ENCODE measurements at places on chromosomes 11 and 22. TPM values are rescaled to one million over a fixed set of nuclear protein-coding genes. Genes with fewer than 3 reads are reported as not detected.

The ENTHD1 gene
- 0.11 TPM for total RNA-seq

The TSPAN32 gene
- total RNA-seq = 4.6 TPM

The OMP gene
- not detected for total RNA-seq

The OTUB1 gene
- total RNA-seq = 107 TPM

The SLC43A3 gene
- 189 TPM for total RNA-seq

GRCh38 chr22:19957445-19957844 is 15.8 kb upstream of the TXNRD2 start:
- no peaks in the 10 kb centered on the region for H3K36me3 ChIP-seq
- H3K4me1 ChIP-seq = peaks cover 16% of the 10 kb centered on the region
- no peak overlapping the region for H3K27ac ChIP-seq
- H3K27me3 ChIP-seq = no peaks in the 10 kb centered on the region
- DNase-seq = no peak
- H3K4me3 ChIP-seq = no peak overlapping the region

DNA sequence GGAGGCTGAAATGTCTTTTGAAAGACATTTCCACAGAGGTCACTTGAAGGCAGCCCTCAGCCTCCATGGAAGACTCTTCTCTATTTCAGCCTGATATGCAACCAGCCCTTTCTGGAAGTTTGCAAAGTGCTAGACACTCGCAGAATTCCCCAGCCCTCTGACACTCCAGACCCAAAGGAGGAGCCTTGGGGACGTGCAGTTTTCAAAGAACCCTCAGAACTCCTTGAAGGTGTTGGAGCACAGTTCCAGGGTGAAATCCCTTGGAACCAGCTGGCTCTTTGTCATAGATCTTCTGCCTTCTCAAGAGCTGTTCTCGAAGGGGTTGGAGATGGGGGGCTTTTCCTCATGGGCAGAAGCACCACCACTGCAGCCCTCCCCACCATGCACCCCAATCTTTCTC is 19.6 kb downstream of the SPATA19 start:
- no peaks in the 10 kb centered on the region for H3K36me3 ChIP-seq
- peaks cover 2% of the 10 kb centered on the region for H3K27me3 ChIP-seq
- H3K27ac ChIP-seq = no peak overlapping the region
- no peak overlapping the region for H3K4me3 ChIP-seq
- H3K4me1 ChIP-seq = no peaks in the 10 kb centered on the region

GRCh38 chr11:104965735-104966134 is 2.6 kb downstream of the CASP4 start:
- H3K27me3 ChIP-seq = no peaks in the 10 kb centered on the region
- peaks cover 51% of the 10 kb centered on the region for H3K36me3 ChIP-seq
- H3K27ac ChIP-seq = no peak overlapping the region
- peaks cover 34% of the 10 kb centered on the region for H3K4me1 ChIP-seq
- no peak overlapping the region for H3K4me3 ChIP-seq
- DNase-seq = no peak

- H3K27ac ChIP-seq = no peak overlapping the region
- DNase-seq = no peak
- no peak overlapping the region for H3K4me3 ChIP-seq
- H3K36me3 ChIP-seq = no peaks in the 10 kb centered on the region
- peaks cover 48% of the 10 kb centered on the region for H3K27me3 ChIP-seq
Observed at GRCh38 chr11:17244046-17244445, 32.5 kb upstream of the NUCB2 start.

- H3K27ac ChIP-seq = no peak overlapping the region
- no peak for DNase-seq
- no peak overlapping the region for H3K4me3 ChIP-seq
- peaks cover 18% of the 10 kb centered on the region for H3K4me1 ChIP-seq
Observed at GRCh38 chr11:96105197-96105895, 181.4 kb upstream of the MTMR2 start.

- H3K4me3 ChIP-seq = no peak overlapping the region
- peaks cover 35% of the 10 kb centered on the region for H3K4me1 ChIP-seq
- DNase-seq = no peak
- H3K27me3 ChIP-seq = no peaks in the 10 kb centered on the region
Observed at GRCh38 chr11:60918251-60918938, 4.4 kb downstream of the TMEM109 start.

DNA sequence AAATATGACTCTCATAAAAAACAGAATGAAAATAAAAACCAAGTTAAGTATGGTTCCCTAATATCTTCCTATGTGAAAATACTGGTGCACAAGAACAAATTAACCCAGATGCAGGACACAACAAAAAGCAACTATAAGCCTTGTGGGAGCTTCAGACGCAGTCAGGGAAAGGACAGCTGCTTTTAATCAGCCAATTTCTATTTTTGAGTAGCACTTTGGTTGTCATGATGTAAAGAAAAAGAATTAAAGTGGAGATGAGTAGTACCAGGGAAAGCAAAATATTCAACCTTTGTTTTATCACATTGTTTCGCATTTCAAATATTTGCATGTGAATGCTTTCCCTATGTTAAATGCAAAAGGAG is 339.9 kb downstream of the SOX6 start:
- H3K4me3 ChIP-seq = no peak overlapping the region
- DNase-seq = no peak
- H3K36me3 ChIP-seq = no peaks in the 10 kb centered on the region
- no peak overlapping the region for H3K27ac ChIP-seq

GRCh38 chr11:69868006-69868810 is 49.0 kb upstream of the FGF3 start:
- no peaks in the 10 kb centered on the region for H3K36me3 ChIP-seq
- no peak overlapping the region for H3K27ac ChIP-seq
- H3K4me1 ChIP-seq = no peaks in the 10 kb centered on the region
- no peak for DNase-seq
- no peak overlapping the region for H3K4me3 ChIP-seq
- H3K27me3 ChIP-seq = peaks cover 9% of the 10 kb centered on the region

DNA sequence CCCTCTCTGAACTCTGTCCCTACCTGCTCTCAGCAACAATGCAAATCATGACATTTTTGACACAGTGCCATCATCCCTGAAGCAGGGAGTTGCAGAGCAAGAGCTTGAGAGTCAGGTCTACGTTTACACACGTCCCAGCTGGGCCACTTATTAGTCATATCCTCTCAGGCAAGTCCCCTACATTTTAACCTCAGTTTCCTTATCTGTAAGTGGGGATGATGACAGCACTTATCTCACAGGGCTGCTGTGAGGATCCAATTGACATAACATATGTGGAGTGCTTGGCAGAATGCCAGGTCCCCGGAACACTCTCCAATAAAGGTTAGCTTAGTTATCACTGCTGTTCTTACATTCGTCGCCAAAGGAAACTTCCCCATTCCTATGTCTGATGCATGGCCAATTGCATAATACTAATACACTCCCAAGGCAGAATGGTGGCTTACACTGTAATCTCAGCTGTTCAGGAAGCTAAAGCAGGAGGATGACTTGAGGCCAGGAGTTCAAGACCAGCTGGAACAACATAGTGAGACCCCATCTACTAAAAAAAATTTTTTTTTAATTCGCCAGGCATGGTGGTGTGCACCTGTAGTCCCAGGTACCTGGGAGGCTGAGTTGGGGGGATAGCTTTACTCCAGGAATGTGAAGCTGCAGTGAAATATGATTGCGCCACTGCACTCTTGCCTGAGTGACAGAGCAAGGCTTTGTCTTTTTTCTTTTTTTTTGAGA is 16.6 kb downstream of the ASCC2 start:
- H3K4me3 ChIP-seq = no peak overlapping the region
- no peaks in the 10 kb centered on the region for H3K27me3 ChIP-seq
- DNase-seq = peak; percentile 23
- H3K36me3 ChIP-seq = peaks cover 64% of the 10 kb centered on the region
- H3K4me1 ChIP-seq = peaks cover 16% of the 10 kb centered on the region

GRCh38 chr11:38593649-38594048 is 1995.6 kb upstream of the RAG2 start:
- H3K4me3 ChIP-seq = no peak overlapping the region
- H3K36me3 ChIP-seq = no peaks in the 10 kb centered on the region
- H3K27me3 ChIP-seq = no peaks in the 10 kb centered on the region

GRCh38 chr11:54558919-54559318 is 44.9 kb downstream of the OR4C46 start:
- no peak for DNase-seq
- no peak overlapping the region for H3K4me3 ChIP-seq
- H3K36me3 ChIP-seq = no peaks in the 10 kb centered on the region
- no peak overlapping the region for H3K27ac ChIP-seq
- H3K27me3 ChIP-seq = no peaks in the 10 kb centered on the region

DNA sequence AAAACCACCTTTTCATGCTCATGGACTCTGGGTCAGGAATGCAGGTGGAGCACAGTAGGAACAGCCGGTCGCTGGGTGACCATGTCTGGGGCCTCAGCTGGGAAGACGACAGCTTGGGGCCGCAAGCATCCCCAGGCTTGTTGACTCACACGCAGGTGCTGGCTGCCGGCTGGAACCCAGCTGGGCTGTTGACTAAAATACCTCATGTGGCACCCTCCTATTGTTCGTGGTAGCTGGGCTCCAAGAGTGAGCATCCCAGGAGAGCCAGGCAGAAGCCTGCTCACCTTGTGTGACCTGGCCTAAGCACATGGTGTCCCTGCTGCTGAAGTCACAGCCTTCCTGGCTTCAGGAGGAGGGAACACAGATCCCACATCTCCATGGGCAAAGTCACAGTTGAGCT is 9.4 kb downstream of the DPP3 start:
- peaks cover 3% of the 10 kb centered on the region for H3K4me1 ChIP-seq
- H3K4me3 ChIP-seq = no peak overlapping the region
- no peak for DNase-seq
- H3K36me3 ChIP-seq = peaks cover 42% of the 10 kb centered on the region

GRCh38 chr11:41458641-41459040 is 811 bp downstream of the LRRC4C start:
- H3K27me3 ChIP-seq = no peaks in the 10 kb centered on the region
- no peak for DNase-seq
- no peaks in the 10 kb centered on the region for H3K4me1 ChIP-seq
- H3K27ac ChIP-seq = no peak overlapping the region
- H3K4me3 ChIP-seq = no peak overlapping the region

DNA sequence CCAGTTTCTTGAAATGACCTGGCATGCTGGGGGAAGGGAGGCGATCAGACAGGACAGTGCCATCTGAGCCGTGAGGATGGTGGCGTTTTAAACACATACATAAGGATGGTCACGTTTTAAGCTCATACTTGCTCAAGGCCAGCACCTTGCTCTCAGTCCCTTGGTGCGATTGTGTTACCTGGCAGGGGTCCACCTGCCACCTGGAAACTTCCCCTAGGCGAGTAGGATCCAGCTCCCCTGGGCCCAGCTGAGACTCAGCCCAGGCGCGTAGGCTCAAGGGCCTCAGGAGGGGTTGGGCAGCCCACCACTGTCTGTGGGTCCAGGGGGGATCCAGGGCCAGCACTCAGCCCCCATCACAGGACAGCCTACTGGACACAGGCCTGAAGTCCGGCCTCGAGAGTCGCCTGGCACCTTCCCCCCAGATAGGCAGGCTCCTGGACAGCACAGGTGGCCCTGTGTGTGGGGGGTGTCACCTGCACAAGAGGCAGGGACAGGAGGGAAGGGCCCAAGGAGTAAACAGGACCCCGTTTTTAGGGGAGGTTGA is 185.8 kb downstream of the BRD1 start:
- no peak for DNase-seq
- H3K27ac ChIP-seq = no peak overlapping the region
- no peaks in the 10 kb centered on the region for H3K4me1 ChIP-seq
- H3K27me3 ChIP-seq = no peaks in the 10 kb centered on the region
- peaks cover 8% of the 10 kb centered on the region for H3K36me3 ChIP-seq

DNA sequence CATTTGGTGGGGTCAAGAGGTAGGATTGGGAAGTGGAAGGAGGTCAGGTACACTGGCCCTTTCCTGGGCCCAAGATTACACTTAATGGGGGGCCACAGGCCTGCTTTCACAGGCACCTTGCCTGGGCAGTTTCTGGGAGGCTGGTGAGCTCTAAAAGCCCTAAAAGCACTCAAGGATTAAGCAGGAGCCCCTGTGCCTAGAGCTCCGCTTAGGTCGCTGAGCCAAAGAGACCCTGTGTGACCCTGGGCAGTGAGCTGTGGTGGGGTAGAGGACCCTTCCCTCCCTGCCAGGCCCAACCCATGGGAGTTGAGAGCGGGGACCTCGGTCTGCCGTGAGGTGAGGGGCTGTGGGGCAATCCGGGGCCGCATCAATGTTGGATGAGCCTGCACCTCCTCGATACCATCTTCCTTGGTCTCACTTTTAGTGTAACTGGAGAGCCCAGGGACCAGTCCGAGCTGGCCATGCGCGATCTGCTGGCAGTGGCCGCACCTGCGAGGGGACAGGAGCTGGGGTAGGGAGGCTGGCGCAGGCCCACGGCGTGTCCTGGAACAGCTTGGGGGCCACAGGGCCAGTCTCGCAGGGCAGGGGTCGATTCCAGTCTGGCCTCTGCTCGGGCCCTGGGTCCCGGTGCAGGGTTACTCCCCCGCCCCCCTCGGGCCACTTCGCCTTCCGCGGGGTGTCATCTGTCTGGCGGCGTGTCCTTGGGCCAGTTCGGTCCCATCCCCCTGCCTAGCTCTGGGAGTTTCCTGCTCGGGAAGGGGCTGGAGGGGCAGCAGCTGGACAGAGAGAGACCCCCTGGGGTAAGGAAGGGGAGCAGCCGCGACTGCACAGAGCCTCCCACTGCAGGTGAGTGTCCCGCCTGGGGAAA is 44.3 kb downstream of the EIF3F start:
- no peak for DNase-seq
- H3K27me3 ChIP-seq = peaks cover 10% of the 10 kb centered on the region
- H3K4me3 ChIP-seq = no peak overlapping the region
- H3K27ac ChIP-seq = no peak overlapping the region
- peaks cover 7% of the 10 kb centered on the region for H3K4me1 ChIP-seq

DNA sequence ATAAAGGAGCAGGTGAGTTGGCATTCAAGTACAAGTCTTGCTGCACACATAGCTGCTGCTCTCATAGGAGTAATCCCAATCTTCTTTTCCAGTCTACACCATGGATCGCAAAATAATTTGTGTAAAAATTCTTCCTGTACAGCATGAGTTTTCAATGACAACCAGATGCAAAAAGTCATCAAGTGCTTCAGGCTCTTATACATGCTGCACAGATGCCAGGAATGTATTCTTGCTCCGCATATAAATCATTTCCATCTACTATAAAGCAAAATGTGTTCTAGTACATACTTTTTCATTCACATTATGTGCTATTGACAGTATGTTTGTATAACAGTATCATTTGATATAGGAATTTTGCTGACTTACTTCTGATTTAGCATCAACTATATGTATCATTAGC is 35.4 kb downstream of the NXPE2 start:
- DNase-seq = no peak
- no peaks in the 10 kb centered on the region for H3K27me3 ChIP-seq
- H3K27ac ChIP-seq = no peak overlapping the region

- peaks cover 2% of the 10 kb centered on the region for H3K27me3 ChIP-seq
- no peak overlapping the region for H3K4me3 ChIP-seq
- DNase-seq = no peak
- H3K27ac ChIP-seq = no peak overlapping the region
- H3K36me3 ChIP-seq = peaks cover 20% of the 10 kb centered on the region
Observed at GRCh38 chr11:122666743-122667142, 11.2 kb downstream of the UBASH3B start.

Measured in activated T-helper 2 cell treated with anti-CD3 and anti-CD28 coated beads, Interferon-gamma antibody, Interleukin-2, Interleukin-4, amounts not matched to agents 10 μg/mL and 5 μg/mL and 100 μg/mL, durations not matched to agents 14 hours and 24 hours and 36 hours (primary cell).